ENCODE measurements at places on chromosomes 12 and 14. TPM values are rescaled to one million over a fixed set of nuclear protein-coding genes. Genes with fewer than 3 reads are reported as not detected.

DNA sequence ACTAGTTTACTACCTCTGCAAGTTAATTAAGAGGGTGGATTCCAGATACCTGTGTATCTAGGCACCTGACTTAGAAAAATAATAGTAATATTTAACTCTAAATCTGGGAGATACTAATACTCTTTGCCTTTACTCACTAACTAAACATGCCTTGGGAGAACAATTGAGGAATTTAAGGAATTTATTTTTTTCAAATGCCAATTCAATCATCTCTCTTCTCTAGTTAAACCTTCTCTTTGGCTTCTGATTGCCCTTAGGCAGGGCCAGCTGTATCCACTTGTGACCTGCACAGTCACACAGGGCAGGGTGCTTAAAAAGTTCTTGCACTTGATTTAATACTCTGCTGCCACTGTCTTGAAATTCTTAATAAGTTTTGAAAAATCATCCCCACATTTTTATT lies 142.4 kb downstream of the PLCZ1 start:
- no peaks in the 10 kb centered on the region for H3K4me1 ChIP-seq
- no peaks in the 10 kb centered on the region for H3K27me3 ChIP-seq
- DNase-seq: peak; percentile 29
- H3K4me3 ChIP-seq: no peak overlapping the region
- no peaks in the 10 kb centered on the region for H3K36me3 ChIP-seq

DNA sequence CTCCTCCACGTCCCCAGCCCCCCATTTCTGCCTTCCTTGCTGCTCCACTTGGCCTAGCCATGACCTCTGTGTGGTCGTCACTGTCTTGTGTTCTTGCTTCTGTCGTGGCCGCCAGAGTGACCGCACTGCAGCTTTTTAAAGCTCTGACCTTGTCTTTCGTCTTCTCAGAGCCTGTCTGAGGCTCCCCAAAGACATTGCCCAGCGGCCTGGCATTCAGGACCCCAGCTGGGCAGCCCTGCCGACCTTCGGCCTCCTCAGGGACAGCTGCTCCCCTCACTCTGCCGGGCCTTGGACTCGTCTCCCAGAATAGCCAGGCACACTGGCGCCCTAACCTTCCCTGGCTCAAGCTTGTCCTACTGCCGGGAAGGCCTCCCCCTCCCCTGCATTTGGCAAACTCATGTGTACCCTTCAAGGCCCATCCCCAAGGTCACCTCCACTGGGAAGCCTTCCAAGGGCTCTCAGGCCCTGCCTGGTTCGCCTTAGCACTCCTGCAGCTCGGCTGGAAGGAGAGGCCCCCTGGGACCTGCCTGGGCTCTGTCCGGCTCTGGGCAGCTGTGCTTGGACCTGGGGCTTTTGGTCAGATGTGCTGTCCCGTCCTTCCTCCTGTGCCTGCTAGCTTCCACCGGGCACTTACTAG lies 15.7 kb upstream of the DLK1 start:
- H3K27me3 ChIP-seq: peaks cover 23% of the 10 kb centered on the region
- DNase-seq: no peak
- no peak overlapping the region for H3K4me3 ChIP-seq
- no peak overlapping the region for H3K27ac ChIP-seq

GRCh38 chr14:96711559-96712267 lies 85.5 kb upstream of the VRK1 start:
- H3K27me3 ChIP-seq: no peaks in the 10 kb centered on the region
- DNase-seq: peak; percentile 46
- no peak overlapping the region for H3K27ac ChIP-seq
- no peaks in the 10 kb centered on the region for H3K4me1 ChIP-seq

GRCh38 chr12:52602552-52602951 lies 1.3 kb upstream of the KRT72 start:
- no peak for DNase-seq
- H3K4me3 ChIP-seq: no peak overlapping the region
- peaks cover 24% of the 10 kb centered on the region for H3K27me3 ChIP-seq
- H3K27ac ChIP-seq: no peak overlapping the region

- no peaks in the 10 kb centered on the region for H3K4me1 ChIP-seq
- no peaks in the 10 kb centered on the region for H3K36me3 ChIP-seq
- H3K27me3 ChIP-seq: no peaks in the 10 kb centered on the region
- H3K27ac ChIP-seq: no peak overlapping the region
- DNase-seq: no peak
Measured at GRCh38 chr14:82342596-82342995, 808.9 kb upstream of the SEL1L start.

- no peaks in the 10 kb centered on the region for H3K27me3 ChIP-seq
- no peak for DNase-seq
- peaks cover 5% of the 10 kb centered on the region for H3K36me3 ChIP-seq
- no peak overlapping the region for H3K4me3 ChIP-seq
- no peak overlapping the region for H3K27ac ChIP-seq
- no peaks in the 10 kb centered on the region for H3K4me1 ChIP-seq
Measured at GRCh38 chr14:81402123-81402495, 2.0 kb upstream of the STON2 start.

DNA sequence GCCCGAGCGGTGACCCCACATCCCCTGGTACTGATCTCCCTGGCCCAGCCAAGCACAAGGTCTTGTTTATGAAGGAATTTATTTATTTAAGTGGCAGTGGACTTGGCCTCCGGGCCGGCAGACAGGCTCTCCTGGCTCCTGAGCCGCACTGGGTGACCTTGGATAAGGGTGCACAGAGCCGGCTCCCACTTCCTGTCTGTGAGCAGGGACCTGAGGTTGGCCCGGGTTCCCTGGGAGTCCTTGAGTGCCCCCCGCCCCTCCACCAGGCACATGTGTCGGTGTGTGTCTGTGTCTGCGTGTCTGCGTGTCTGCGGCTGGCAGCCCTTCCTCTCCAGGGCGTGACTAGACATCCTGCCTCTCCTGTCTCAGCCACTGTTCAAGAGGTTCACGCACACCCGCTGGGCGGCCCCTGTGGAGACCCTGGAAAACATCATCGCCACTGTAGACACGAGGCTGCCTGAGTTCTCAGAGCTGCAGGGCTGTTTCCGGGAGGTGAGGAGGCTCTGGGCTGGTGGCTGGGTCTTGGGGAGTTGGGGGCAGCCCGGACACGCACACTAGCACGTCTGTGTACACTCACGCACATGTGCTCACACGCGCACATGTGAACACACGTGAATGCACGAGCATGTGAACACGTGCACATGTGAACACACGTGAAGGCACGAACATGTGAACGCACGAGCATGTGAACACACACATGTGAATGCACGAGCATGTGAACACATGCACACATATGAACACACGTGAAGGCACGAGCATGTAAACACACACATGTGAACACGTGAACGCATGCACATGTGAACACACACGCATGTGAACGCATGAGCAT lies 9.3 kb downstream of the TNFAIP2 start:
- H3K4me1 ChIP-seq: peaks cover 6% of the 10 kb centered on the region
- H3K27me3 ChIP-seq: peaks cover 13% of the 10 kb centered on the region
- H3K4me3 ChIP-seq: no peak overlapping the region
- DNase-seq: no peak

GRCh38 chr12:61023231-61023630 lies 1237.0 kb upstream of the USP15 start:
- no peaks in the 10 kb centered on the region for H3K4me1 ChIP-seq
- no peak overlapping the region for H3K4me3 ChIP-seq
- H3K27me3 ChIP-seq: no peaks in the 10 kb centered on the region
- DNase-seq: no peak

GRCh38 chr14:54673193-54674045 lies 106.5 kb downstream of the SAMD4A start:
- peak; percentile 51 for DNase-seq
- H3K27ac ChIP-seq: peak overlapping the region; percentile 72
- peaks cover 51% of the 10 kb centered on the region for H3K4me1 ChIP-seq
- H3K27me3 ChIP-seq: no peaks in the 10 kb centered on the region
- no peak overlapping the region for H3K4me3 ChIP-seq
- no peaks in the 10 kb centered on the region for H3K36me3 ChIP-seq

GRCh38 chr14:98766818-98767217 lies 505.2 kb downstream of the BCL11B start:
- DNase-seq: no peak
- H3K27ac ChIP-seq: no peak overlapping the region
- H3K4me1 ChIP-seq: no peaks in the 10 kb centered on the region
- no peaks in the 10 kb centered on the region for H3K27me3 ChIP-seq

- H3K4me3 ChIP-seq: no peak overlapping the region
- no peaks in the 10 kb centered on the region for H3K27me3 ChIP-seq
- no peak overlapping the region for H3K27ac ChIP-seq
- no peaks in the 10 kb centered on the region for H3K4me1 ChIP-seq
- DNase-seq: no peak
Measured at GRCh38 chr12:12582193-12582881, 19.7 kb upstream of the DUSP16 start.

- H3K4me3 ChIP-seq: no peak overlapping the region
- H3K4me1 ChIP-seq: peaks cover 4% of the 10 kb centered on the region
- H3K36me3 ChIP-seq: no peaks in the 10 kb centered on the region
- H3K27me3 ChIP-seq: no peaks in the 10 kb centered on the region
- DNase-seq: no peak
- H3K27ac ChIP-seq: no peak overlapping the region
Measured at GRCh38 chr12:124762791-124763593, 100.7 kb downstream of the SCARB1 start.

DNA sequence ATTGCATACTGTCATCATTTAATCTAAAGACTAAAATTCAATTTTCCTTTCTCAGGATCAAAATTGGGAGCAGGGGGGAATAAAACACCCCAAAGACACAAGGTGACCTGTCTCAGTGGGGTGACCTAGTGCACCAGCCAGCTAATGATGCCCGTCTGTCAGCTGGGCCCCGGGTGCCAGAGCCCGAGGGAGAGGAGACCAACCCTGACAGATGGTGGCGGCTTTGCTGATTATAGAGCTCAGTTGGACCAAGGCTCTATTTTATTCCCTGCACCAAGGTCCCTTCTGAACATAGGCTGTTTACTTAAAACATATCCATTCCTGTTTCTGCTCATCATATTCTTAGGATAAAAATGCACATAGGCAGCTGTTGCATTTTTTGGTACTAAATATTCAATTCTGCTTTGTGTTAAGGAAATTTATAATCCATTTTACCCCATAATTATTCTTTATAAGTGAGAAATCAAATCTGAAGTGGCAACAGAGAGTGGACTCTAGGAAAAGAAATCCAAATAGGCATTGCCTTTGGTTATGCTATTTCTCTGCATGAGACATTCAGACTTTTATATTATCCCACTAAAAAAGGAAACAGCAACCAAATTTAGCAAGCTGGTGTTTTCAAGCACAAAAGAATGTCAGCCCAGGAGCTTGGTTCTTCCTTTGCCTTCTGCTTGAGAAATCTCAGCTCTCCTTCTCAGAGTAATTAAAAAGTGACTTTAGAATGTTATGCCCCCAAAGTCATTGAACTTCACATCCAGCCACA lies 96.8 kb upstream of the IFNG-AS1 start:
- no peaks in the 10 kb centered on the region for H3K4me1 ChIP-seq
- DNase-seq: no peak
- H3K4me3 ChIP-seq: no peak overlapping the region

- no peak overlapping the region for H3K4me3 ChIP-seq
- H3K27ac ChIP-seq: no peak overlapping the region
- H3K36me3 ChIP-seq: no peaks in the 10 kb centered on the region
- H3K4me1 ChIP-seq: no peaks in the 10 kb centered on the region
- no peak for DNase-seq
- no peaks in the 10 kb centered on the region for H3K27me3 ChIP-seq
Measured at GRCh38 chr14:96299441-96299840, 43.4 kb downstream of the BDKRB1 start.

DNA sequence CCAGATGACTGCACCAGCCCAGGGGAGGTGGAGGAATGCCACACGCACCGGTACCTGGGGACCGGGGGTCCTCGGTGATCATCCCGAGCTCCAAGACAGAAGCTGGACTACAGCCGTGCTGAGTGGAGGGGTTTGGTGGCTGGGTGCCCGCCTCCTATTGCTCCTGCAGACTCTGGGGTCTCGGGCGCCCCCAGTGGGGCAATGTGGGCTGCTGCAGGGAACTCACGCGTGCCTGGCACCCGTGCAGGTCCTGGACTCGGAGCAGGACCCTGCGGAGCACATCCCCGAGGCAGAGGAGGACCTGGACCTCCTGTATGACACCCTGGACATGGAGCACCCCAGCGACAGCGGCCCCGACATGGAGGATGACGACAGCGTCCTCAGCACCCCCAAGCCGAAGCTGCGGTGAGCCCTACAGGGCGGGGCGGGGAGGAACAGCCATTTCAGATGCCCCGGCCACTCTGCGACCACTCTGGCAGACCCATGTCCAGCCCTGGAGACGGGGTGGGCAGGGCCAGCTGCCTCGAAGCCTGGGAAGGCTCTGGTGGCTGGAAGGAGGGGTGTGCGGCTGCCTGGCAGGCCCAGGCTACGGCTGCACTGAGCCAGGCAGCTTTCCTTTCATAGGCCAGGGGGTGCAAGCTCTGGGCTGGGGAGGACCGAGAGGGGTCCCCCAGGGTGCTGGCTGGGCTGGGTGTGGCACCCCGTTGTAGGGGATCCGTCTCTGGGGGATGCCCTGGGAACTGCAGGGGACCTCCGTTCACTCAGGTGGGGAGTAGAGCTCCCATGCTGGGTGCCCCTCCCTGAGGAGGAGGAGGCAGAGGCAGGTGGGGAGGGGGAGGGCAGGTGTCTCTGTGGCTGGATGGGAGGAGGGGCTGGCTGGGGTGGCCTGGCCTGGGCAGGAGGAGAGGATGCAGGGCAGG lies 21.6 kb upstream of the TEX22 start:
- H3K36me3 ChIP-seq: no peaks in the 10 kb centered on the region
- DNase-seq: peak; percentile 52
- H3K27me3 ChIP-seq: no peaks in the 10 kb centered on the region
- H3K4me3 ChIP-seq: no peak overlapping the region

DNA sequence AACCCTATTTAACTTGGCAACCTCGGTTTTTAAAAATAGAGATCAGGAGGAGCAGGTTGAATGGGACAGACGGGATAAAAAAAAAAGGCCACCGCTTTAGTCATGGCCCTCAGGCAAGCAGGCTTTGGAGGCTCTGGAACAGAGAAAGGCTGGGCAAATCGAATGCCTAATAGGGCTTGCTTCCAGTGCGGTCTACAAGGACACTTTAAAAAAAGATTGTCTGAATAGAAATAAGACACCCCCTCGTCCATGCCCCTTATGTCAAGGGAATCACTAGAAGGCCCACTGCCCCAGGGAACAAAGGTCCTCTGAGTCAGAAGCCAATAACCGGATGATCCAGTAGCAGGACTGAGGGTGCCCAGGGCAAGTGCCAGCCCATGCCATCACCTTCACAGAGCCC lies 265.8 kb downstream of the CPNE8 start:
- H3K27me3 ChIP-seq: no peaks in the 10 kb centered on the region
- no peak for DNase-seq
- no peak overlapping the region for H3K27ac ChIP-seq
- no peak overlapping the region for H3K4me3 ChIP-seq
- H3K4me1 ChIP-seq: no peaks in the 10 kb centered on the region
- H3K36me3 ChIP-seq: no peaks in the 10 kb centered on the region

DNA sequence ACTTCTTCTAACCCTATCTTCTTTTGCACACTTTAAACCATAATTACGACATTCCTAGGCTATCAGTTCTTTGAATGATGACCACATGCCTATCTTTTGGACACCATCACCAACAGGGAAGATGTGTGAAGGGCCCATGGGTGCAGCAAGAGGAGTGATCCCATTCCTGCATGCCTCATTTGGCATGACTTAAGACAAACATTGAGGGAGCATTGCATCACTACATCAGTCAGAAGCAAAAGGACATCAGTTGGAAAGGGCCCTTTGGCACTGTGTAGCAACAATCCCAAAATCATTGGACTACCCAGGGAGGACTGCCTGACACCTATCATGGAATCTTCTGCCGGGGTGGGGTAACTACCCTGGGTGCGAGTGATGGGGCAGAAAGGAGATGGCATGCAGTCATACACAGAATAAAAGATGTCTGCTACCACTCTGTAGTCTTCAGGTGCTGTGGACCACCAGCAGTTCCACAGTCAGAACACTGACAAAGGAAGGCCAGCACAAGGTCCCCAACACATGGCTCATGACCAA lies 10.7 kb upstream of the TMBIM6 start:
- DNase-seq: no peak
- H3K27me3 ChIP-seq: no peaks in the 10 kb centered on the region
- no peak overlapping the region for H3K4me3 ChIP-seq

The KCNC2 gene
- 0.10 TPM for total RNA-seq

The SDR9C7 gene
- not detected for total RNA-seq

The GLS2 gene
- total RNA-seq: 24.5 TPM
